EL (cell line): ENCODE measurements at places on chromosomes 13 and 19.

GRCh38 chr13:50220938-50221337 lies 205.7 kb downstream of the KCNRG start:
- DNase-seq = no peak

DNA sequence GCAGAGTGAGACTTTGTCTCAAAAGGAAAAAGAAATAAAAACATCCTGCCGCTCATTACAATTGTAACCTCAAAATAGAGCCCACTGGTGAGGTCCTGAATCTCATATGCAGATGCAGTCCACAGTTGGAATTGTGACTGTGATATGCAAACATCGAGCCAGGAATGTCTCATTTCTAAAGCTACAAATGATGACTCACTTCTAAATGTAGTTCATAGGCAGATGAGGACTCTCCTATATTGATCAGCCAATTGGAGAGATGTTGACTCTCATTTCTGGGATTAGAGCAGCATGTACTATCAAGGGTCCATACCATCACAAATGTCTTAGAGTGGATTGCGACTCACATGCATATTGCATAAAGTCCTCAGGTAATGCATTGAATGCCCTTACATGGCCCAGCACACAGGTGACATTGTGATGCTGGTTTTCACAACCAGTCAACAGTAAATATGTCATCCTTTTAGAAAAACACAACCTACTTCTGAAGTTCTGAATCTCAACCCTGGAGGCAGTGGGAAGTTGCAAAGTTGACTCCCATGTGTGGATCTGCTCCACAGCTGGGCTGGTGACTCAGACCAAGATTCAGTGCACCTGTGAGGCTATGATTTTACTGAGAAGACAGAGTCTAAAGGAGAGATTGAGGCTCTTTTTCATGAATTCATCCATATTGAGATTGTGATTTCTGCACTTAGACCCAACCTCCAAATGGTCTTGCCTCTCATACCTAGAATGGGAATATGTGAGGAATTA lies 16.9 kb upstream of the ZNF254 start:
- peak; percentile 19 for DNase-seq

GRCh38 chr19:55098716-55099556 lies 18.5 kb downstream of the PPP1R12C start:
- DNase-seq = no peak

DNA sequence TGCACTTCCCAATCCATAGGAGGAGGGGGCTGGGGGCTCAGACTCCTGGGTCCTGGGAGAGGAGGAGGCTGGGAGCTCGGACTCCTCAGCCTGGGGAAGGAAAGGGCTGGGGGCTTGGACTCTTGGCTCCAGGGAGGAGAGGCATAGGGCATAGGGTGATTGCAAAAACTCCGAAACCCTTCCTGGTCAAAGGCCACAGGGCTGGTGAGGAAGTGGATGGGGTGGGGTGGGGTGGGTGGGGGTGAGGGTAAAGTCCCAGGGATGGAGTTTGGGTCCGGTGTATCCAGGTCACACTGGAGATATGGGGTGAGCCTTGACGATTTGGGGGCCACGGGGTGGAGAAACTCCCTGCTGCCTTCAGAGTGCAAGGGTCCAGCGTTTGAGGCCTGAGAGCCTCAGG lies 2.8 kb downstream of the MYH14 start:
- no peak for DNase-seq

DNA sequence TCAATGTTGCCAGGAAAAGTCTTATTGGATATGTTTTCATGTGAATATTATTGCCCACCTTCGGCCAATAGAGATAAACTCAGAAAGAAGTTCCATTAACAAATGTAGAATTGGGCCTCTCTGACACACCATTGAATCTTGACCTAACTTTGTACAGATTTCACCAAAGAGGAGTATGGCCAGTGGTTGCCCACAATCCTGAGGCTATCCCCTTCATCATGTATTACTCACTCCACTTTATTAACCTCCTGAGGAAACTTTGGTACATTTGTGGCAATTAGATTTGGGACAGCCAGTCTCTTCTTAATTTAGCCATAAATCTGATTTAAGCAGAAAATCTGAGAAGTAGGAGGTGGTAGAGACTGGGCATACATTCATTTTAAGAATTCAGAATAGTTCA lies 53.3 kb upstream of the POSTN start:
- peak; percentile 23 for DNase-seq

- peak; percentile 36 for DNase-seq
These were observed 137.6 kb downstream of the GPC6 start for GRCh38 chr13:93364166-93364565.

- DNase-seq = no peak
These were observed 774 bp downstream of the ALDH16A1 start for GRCh38 chr19:49453757-49454240.

- peak; percentile 31 for DNase-seq
These were observed 11.8 kb upstream of the FBN3 start for GRCh38 chr19:8161135-8161646.

- no peak for DNase-seq
These were observed 235.5 kb downstream of the PCDH9 start for GRCh38 chr13:66994517-66995202.

DNA sequence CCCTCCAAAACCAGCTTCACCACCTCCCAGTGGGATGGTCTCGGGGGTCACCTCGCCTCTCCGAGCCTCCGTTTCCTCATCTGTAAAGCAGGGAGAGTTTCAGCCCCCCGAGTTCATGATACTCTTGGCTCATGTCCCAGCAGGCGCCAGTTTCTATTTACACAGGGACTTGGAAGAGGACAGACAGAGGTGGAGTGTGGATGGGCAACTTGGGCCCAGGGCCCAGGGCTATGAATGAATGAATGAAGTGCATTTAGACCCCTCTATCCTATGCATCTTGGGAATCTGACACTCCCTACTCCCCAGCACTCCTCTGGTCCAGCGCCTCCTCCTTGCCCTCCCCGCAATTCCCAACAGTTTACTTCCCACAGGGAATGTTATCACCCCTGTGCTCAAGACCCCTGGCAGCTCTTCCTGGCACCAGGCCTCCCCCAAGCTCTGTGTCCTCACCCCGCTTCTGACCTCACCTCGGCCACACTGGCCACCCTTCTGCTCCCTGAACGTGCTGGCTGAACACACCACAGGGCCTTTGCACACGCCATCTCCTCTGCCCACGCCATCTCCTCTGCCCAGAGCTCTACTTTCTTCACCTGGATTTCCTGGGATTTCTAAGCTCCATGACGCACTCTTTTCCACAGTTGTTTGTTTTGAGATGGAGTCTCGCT lies 4.9 kb upstream of the C2CD4C start:
- no peak for DNase-seq

DNA sequence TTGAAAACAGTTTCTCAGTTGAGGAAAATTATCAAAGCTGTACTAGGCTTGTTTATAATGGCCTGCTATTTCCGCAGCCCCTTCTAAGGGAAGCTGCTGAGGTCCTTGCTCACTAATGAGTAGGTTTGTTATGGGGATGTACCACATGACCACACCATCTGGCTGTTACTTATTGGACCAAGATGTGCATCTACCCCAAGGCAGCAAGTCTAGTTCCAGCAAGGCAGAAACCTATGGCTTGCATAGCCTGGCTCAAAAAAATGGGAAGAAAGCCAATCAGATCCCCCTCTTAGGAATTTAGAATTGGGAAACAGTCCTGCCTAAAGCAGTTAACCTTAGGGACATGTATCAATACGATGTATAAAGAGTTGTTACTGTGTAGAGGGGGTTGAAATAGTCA lies 186.5 kb upstream of the SPRY2 start:
- DNase-seq = no peak

GRCh38 chr19:45103156-45103507 lies 10.2 kb downstream of the PPP1R37 start:
- DNase-seq = peak; percentile 37

DNA sequence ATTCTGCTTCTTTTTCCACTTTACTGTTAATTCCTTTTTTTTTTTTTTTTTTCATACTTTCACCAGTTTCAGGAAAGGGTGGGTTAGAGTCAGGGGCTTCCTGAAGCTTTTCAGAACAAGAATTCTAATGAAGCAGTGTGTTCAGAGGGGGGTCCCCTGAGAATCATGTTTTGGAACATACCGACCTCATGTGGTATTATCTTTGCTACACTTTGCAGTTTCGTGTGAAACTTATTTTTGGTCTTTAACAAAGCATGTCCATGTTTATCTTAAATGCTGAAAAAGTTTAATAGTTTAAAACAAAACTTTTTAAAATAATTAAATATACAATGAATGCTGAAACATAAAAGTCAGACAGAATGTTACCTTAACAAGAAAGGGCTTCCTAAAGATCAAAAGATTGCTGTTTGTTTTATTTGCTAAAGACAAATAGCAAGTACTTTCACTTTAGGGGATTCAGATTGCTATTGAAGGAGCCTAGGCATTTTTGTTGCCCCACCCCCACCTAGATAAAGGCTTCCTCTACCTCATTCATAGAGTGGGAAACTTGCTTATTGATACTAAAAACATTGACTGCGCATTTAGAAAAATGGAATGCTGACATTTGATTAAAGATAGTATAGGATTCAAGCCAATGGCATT lies 21.1 kb upstream of the POMP start:
- no peak for DNase-seq

- no peak for DNase-seq
These were observed 60.2 kb upstream of the GTF2F2 start for GRCh38 chr13:45060062-45060461.
